RPMI8226 (cell line): ENCODE measurements at places on chromosomes 7 and 10.

- DNase-seq: no peak
Observed at GRCh38 chr10:51397695-51398094, 301.7 kb downstream of the CSTF2T start.

DNA sequence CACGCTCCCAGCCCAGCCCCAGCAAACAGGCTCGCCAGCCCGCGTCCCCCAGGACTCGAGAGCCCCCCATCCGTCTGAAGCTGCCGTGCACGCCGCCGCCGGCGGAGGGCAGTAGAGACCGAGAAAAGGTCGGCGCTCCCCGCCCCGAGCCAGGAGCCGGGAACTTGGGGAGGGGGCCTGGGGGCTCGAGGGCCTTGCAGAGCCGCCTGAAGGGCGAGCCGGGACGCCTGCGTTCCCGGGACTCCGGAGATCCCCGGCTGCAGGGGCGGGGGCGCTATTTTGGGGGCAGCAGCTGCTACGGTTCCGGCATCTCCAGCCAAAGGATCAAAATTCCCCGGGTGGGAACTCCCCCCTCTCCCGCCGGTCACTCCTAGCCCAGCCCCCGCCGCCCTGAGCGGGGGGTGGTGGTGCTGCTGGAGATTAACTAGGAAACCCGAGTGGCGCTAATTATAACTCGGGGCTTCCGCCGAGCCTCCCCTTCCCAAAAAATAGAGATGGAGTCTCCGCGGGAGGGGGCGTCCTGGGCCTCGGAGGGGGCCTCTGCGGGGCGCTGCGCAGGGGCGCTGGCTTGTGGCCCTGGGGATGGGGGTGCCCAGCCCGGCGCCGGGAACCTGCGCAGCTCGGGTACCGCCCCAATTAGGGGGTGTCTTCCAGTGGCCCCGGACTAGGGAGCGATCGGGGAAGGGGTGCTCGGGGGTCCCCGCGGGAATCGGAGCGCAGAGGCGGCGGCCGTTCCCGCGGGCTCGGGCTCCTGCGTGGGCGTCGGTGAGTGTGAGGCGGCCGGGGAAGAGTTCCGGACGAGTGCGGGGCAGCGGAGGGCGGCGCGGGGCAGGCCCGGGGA, 608 bp downstream of the ACHE start:
- DNase-seq: no peak

DNA sequence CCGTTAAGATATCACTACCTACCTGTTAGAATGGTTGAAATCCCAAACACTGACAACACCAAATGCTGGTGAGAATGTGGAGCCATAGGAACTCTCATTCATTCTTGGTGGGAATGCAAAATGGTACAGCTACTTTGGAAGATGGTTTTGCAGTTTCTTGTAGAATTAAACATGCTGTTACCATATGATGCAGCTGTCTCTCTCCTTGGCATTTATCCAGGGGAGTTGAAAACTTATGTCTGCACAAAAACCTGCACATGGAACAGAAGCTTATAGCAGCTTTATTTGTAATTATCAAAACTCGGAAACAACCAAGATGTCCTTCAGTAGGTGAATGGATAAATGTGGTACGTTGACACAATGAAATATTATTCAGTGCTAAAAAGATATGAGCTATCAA, 199.5 kb downstream of the BICC1 start:
- no peak for DNase-seq

- no peak for DNase-seq
Observed at GRCh38 chr7:130494431-130494858, 2.6 kb downstream of the MEST start.

GRCh38 chr7:7946486-7946885, 22.1 kb upstream of the GLCCI1 start:
- DNase-seq: no peak

GRCh38 chr10:54585572-54585971, 215.5 kb downstream of the PCDH15 start:
- no peak for DNase-seq

DNA sequence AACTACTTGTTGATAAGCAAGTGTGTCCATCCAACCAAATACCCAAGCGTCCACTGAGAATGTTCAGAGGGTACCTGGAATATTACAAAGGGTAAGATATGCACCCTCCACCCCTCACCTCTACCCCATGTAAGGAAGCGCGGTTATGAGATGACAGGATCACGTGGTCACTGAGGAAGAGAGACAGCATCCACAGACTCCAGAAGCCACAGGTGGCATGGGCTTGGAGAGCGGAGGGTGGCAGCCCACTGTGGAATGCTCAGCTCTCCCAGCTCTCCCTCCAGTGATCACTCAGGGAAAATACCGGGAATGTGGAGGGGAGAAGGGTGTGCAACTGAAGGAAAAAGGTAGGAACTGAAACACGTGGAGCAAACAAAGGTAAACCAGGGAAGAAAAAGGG, 25.7 kb downstream of the SFMBT2 start:
- no peak for DNase-seq

- no peak for DNase-seq
Observed at GRCh38 chr7:132131196-132131595, 445.1 kb downstream of the PLXNA4 start.

DNA sequence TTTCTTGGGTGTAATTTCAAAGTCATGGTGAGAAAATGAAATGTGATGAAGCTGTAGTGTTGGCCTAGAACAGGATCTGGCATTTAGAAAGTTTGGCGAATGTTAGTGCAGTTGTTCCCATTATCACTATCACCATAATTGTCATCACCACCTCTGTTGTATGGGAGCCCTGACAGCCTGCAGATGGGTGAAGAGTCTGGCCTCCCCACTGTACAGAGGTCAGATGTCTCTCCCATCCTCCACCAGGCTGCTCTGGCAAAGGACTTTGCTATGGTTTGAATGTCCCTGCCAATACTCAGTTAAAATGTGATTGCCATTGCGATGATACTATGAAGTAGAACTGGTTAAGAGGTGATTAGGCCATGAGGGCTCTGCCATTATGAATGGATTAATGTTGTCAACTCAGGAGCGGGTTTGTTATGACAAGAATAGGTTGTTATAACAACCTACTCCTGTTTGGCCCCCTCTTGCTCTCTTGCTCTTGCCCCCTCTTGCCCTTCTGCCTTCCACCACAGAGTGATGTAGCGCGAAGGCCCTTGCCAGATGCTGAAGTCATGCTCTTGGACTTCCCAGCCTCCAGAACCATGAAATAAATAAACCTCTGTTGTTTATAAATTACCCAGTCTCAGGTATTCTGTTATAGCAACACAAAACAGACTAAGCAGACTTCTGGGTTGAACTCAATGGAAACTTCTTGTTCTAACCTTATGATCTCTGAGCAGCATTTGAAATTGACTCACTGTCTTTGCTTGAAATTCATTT, 90.0 kb downstream of the GRK5 start:
- no peak for DNase-seq
